ENCODE measurements at places on chromosomes 4 and X.
A peak's percentile ranks its signal among the peaks of the same experiment; 100 is the strongest.

- DNase-seq = no peak
Measured at GRCh38 chr4:176708771-176709311, 83.9 kb downstream of the VEGFC start.

- DNase-seq = no peak
Measured at GRCh38 chrX:111823703-111824102, 52.3 kb upstream of the TRPC5OS start.

GRCh38 chr4:132297346-132297745 is 851.7 kb upstream of the PCDH10 start:
- DNase-seq = no peak

- no peak for DNase-seq
Measured at GRCh38 chr4:140331245-140331644, 42.2 kb upstream of the SCOC start.

- no peak for DNase-seq
Measured at GRCh38 chr4:4388311-4388790, 1.4 kb downstream of the NSG1 start.

GRCh38 chr4:42515156-42515884 is 118.0 kb downstream of the SHISA3 start:
- no peak for DNase-seq

DNA sequence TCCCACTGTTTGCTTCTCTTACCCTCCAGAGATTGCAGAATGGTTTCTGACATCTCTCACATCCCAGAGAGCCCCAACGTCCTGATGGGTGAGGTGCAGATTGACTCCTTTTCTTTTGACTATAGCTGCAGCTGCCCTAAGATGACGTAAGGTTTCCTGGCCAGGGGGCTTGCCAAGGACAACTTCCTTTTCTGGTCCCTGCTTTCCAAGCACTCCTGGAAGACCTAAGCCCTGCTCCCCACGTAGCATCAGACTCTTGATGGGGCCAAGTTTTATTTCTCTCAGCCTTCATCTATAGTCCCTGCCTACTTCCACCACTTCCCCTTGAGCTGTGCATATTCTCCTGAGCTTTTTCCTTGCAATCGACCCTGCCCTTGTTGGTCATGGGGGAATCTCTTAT is 497.7 kb downstream of the IDS start:
- DNase-seq = no peak

DNA sequence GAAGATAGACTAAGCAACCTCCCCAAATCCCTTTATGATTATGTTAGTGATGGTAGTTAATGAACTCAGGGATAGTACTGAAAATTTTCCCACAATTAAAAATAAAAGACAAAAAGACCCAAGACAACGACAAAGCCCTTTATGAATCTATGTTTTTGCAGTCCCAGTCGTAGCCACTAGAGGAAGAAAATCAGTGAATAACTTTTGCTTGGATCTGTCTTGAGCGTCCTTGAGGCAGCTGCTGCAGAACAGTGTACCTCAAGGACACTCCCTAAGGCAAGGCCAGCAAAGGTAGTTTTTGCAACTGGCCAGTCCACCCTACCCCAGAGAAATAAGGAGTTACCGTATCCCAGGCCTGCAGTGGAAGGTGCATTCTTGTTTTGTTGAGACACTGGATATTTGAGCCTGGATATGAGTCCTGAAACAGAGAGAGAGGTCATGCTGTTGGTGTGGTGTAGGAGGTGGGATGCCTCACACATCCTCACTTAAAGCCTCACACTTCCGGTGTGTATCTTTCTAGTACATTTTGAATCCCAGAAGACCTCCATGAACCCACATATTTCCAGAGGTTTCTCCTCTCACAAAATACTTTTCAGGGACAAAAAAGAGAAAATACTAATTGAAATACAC is 8.7 kb upstream of the TIMM8A start:
- no peak for DNase-seq

- DNase-seq = no peak
Measured at GRCh38 chr4:110627977-110628662, 5.2 kb upstream of the PITX2 start.

DNA sequence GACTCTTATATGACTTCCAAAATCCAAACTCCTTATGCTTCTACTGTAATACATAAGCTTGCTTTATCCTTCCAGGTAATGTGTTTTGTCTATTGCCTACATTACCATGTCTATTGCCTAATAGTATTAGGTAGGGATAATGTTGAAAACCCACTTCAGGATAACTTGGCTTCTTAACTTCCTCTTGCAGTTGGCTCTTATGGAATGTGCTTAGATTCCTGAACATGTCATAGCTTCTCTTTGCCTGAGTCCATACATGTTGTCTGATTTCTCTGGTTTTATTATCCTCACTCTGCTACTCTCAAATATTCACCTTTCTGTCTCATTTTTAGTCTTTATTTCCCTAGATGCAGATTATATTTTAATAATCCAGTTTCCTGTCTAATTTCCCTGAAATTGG is 599.9 kb downstream of the IL15 start:
- DNase-seq = no peak

DNA sequence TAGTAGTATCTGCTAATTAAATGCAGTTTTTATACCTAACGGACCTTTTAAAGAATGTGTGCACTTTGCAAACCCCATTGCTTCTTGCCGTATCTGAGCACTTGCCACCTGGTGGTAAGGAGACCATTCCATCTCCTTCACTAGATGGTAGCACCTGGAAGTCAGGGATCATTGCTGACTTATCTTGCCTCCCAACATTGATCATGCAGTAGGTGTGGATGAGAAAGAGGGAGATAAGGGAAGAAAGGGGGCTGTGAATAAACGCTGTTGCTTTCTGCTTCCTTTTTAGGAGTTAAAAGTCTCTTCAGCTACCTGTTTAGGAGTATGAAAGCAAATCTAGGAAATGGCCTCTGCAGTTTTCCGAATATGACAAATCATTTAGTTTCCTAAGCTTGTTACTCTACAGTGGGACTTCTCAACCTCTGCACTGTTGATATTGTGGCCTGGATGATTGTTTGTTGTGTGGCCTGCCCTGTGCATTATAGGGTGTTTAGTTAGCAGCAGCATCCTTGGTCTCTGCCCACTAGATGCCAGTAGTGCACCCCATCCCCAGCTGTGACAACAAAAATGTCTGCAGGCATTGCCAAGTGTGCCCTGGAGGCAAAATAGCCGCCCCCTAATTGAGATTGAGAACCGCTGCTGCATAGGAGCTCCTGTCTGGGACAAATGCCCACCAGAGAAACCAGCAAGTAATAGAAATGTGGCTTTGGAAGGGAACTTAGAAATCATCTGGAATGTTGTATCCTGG is 38.8 kb downstream of the GAB1 start:
- no peak for DNase-seq

DNA sequence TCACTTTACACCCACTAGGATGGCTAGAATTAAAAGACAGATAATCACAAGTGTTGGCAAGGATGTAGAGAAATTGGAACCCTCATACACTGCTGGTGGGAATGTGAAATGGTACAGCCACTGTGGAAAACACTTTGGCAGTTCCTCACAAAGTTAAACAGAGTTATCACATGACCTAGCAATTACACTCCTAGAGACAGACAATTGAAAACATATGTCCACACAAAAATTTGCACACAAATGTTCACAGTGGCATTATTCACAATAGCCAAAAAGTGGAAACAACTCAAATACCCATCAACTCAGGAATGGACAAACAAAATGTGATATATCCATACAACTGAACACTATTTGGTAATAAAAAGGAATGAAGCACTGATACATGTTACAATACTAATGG is 5.7 kb downstream of the ZNF280C start:
- DNase-seq = no peak

GRCh38 chr4:87530868-87531267 is 1.7 kb upstream of the SPARCL1 start:
- no peak for DNase-seq

- no peak for DNase-seq
Measured at GRCh38 chr4:59553063-59553720, 1646.9 kb upstream of the ADGRL3 start.

DNA sequence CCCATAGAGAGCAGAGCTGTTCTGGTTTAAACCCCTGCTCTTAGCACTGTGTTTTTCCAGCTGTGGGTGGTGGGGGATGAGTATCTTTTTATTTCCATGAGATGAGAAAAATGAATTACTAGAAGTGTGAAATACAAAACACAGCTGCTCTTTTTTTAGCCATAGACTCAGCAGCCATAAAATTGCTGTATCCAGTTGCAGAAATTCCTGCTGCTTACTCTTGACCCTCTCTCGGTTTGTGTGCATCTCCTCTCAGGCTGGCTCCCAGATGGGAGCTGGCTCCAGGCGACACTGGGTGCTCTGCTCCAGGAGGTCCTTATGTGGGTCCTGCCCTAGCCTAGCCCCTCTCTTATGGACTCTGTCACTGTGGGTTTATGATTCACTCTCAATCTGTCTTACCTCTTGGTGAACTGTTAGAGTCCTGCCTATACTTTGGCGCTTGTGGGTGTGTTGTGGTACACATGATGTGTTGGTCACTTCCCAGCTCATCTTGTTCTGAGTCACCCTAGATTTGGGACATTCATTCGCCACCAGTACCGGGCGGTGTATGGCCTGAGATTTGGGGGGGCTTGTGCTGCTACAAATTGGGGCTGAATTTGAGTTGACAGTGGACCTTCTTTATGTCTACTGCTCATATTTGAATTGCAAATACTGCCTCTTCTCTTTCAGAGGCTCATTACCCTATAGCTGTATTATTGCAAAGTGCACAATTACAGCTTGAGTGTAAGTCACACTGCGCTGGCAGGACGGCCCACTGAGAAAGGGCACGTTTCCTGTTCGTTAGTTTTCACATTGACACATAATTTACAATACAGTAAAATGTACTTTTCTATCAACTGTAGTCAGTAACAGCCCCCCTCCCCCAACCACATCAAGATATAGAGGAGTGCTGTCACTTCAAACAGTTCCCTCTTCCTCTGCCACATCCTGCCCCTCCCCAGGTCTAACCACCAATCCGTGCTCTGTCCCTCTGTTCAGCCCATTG is 46.9 kb upstream of the MSANTD1 start:
- peak; percentile 73 for DNase-seq

DNA sequence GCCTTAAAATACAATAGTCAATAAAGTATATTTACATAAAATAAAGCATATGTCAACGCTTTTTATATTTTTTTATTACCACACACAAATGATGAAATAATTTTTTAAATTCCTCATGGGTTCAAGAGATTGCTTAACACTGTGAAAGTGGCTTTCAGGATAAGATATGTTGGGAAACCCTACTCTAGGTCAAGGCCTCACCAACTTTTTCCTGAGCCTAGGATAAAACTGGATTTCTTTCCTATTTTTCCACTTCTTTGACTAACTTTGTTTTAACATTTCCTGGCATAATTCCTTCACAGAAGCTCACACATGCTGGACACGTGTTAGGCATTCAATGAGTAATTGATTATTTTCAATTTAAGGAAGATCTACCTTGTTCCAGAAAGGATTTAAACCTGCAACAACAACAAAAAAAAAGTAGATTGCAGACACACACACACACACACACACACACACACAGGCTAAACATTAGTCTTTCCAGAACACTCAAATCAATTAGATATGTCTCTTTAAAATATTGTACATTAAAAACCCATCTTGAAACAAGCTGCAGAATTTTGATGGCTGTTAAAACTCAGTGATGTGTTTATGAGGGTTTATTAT is 9.1 kb downstream of the KLB start:
- DNase-seq = no peak

GRCh38 chr4:72900952-72901351 is 168.6 kb downstream of the COX18 start:
- DNase-seq = no peak

- no peak for DNase-seq
Measured at GRCh38 chr4:134539729-134540231, 338.2 kb upstream of the PABPC4L start.

GRCh38 chrX:24357106-24357505 is 3.3 kb upstream of the SUPT20HL1 start:
- DNase-seq = no peak

GRCh38 chrX:148416142-148416541 is 84.3 kb upstream of the AFF2 start:
- DNase-seq = no peak

- no peak for DNase-seq
Measured at GRCh38 chr4:87941537-87942392, 33.7 kb upstream of the SPP1 start.

GRCh38 chrX:7139202-7140081 is 8.1 kb upstream of the STS start:
- DNase-seq = no peak

GRCh38 chr4:127782275-127783025 is at the start of gene HSPA4L:
Gene HSPA4L (plus strand): TSS chr4:127782322. CDS start chr4:127782551, 229 bp downstream.
- DNase-seq = peak; percentile 78

DNA sequence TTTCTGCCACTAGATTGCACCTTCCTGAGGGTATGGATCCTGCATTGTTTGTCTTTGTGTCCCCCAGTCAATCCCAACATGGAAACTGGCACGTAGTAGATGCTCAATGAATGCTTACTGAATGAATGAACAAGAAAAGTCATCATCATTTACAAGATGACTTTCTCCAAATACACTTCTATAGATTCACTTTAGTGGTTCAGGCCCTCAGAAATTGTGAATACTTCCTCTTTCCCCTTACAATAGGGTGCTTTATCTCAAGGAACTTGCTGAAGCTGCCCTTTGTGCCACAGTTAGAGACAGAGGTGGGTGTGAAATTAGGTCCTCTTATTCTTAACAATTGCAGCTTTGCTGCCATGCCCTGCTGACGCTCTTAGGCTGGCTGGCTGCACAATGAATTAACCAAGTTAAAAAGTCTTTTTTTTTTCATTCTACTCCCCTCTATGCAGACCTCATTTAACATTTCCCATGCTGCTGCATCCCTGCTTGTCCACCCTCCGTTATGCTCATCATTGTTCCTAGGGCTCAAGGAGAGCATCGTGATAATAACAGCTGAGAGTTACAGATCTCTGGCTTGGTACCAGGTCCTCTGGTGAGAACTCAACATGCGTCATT is 108.0 kb upstream of the ZNF518B start:
- no peak for DNase-seq

- DNase-seq = peak; percentile 50
Measured at GRCh38 chrX:154750301-154751202, at the start of gene GAB3. Gene GAB3 (minus strand): TSS chrX:154751077. CDS start chrX:154751025, 52 bp downstream.

DNA sequence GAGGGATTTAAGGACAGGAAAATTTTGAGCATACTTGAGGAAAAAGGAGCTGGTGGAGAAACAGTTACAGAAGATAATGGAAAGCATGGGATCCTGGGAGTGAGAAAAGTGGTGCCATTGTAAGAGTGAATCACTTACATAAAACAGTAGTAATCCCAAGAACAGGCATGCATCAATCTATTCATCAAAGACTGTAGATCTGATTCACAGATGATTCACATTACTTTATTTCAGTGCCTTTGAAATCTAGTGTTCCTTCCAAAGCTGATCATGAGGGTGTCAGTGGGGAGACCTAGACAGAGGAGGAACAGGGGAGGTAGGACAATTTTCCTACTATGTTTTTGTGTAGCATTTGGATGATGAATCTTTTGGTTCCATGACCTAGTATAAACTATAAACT is 102.7 kb downstream of the TAB3 start:
- DNase-seq = no peak
